ENCODE measurements at places on chromosomes 12 and 14. TPM values are rescaled to one million over a fixed set of nuclear protein-coding genes. Genes with fewer than 3 reads are reported as not detected.
A peak's percentile ranks its signal among the peaks of the same experiment; 100 is the strongest.

Gene TAS2R8
- polyA plus RNA-seq, result not detected

GRCh38 chr14:22900081-22900799 is 17.2 kb downstream of the REM2 start:
- H3K4me1 ChIP-seq, result peaks cover 12% of the 10 kb centered on the region
- DNase-seq, result peak; percentile 71
- peak overlapping the region; percentile 26 for H3K27ac ChIP-seq
- no peak overlapping the region for H3K4me3 ChIP-seq
- H3K36me3 ChIP-seq, result peaks cover 43% of the 10 kb centered on the region

Gene HCAR3
- polyA plus RNA-seq, result not detected

Gene CCDC38
- not detected for polyA plus RNA-seq

DNA sequence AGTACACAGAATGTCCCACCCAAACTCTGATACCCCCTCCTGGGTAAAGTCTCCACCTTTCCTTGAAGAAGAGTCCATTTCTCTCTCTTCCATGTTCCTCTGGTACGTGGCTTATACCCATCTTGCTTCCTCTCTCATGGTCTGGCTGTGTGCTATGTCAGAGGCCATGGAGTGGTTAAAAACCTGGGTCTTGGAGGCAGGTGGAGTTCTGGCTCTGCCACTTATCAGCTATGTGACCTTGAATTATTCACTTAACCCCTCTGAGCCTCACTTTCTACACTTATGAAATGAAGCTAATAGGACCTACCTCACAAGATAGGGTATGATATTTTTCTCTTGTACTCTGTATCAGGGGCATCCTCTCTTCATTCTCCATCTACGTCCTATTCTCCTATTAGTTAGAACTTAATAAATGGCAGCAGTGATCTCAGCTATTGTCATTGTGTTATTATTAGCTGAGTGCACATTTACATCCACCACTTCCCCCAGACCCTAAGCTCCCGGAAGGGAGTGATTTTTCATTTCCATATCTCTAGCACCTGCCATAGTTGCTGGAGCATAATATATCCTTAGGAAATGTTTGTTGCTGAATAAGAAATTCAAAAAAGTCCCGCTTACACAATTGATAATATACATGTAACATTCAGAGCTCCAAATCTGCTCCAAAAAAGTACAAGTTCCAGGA is 59.8 kb upstream of the NOS1 start:
- H3K4me3 ChIP-seq, result no peak overlapping the region
- DNase-seq, result no peak
- no peak overlapping the region for H3K27ac ChIP-seq
- no peaks in the 10 kb centered on the region for H3K27me3 ChIP-seq
- H3K4me1 ChIP-seq, result no peaks in the 10 kb centered on the region

GRCh38 chr14:73289308-73289707 is 52.0 kb downstream of the PAPLN start:
- no peak for DNase-seq
- H3K27ac ChIP-seq, result no peak overlapping the region
- H3K27me3 ChIP-seq, result no peaks in the 10 kb centered on the region
- H3K4me3 ChIP-seq, result no peak overlapping the region
- no peaks in the 10 kb centered on the region for H3K4me1 ChIP-seq
- peaks cover 19% of the 10 kb centered on the region for H3K36me3 ChIP-seq

DNA sequence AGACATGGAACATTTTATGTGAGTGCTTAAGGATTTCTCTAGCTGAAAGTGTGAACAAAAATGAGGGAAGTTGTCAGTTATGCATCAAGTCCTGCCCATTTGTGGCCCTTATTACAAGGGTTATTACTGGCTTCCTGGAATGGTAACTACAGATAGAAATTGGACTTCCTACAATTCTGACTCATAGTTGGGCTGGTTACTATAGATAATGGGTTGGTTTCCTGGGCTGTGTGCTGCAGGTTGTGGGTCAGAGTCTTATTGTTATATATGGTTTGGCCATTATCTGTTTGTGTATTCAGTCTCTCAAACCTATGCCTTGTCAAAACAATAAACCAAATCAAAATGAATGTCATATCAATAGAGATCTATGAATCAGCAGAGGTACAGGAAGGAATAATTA is 313.7 kb downstream of the ADAMTS20 start:
- no peaks in the 10 kb centered on the region for H3K27me3 ChIP-seq
- no peak for DNase-seq
- H3K4me1 ChIP-seq, result no peaks in the 10 kb centered on the region

- DNase-seq, result no peak
- H3K27me3 ChIP-seq, result no peaks in the 10 kb centered on the region
- no peaks in the 10 kb centered on the region for H3K4me1 ChIP-seq
- no peak overlapping the region for H3K4me3 ChIP-seq
Measured at GRCh38 chr14:34179727-34180126, 228.9 kb upstream of the EGLN3 start.

DNA sequence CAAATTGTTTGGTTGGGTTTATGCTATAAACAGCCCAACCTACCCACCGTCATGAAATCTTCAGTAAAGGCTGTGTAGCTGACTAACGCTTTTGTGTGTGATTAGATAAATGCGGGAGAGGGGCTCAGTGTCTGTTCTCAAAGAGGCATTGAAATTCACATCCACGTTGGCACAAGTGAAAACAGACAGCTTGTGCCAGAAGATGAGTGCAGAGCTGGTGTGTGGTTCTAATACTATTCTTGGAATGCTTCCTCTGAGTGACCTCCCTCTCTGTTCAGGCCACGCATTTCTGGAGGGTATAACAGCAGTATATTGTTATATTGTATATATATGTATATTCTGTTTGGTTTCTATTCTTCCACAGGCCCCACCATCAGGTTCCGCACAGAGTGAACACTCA is 263.8 kb downstream of the APAF1 start:
- H3K4me3 ChIP-seq, result no peak overlapping the region
- no peak overlapping the region for H3K27ac ChIP-seq
- no peaks in the 10 kb centered on the region for H3K36me3 ChIP-seq
- DNase-seq, result no peak

- H3K4me3 ChIP-seq, result no peak overlapping the region
- no peak for DNase-seq
- no peak overlapping the region for H3K27ac ChIP-seq
Measured at GRCh38 chr12:3670083-3670620, 82.8 kb downstream of the CRACR2A start.

DNA sequence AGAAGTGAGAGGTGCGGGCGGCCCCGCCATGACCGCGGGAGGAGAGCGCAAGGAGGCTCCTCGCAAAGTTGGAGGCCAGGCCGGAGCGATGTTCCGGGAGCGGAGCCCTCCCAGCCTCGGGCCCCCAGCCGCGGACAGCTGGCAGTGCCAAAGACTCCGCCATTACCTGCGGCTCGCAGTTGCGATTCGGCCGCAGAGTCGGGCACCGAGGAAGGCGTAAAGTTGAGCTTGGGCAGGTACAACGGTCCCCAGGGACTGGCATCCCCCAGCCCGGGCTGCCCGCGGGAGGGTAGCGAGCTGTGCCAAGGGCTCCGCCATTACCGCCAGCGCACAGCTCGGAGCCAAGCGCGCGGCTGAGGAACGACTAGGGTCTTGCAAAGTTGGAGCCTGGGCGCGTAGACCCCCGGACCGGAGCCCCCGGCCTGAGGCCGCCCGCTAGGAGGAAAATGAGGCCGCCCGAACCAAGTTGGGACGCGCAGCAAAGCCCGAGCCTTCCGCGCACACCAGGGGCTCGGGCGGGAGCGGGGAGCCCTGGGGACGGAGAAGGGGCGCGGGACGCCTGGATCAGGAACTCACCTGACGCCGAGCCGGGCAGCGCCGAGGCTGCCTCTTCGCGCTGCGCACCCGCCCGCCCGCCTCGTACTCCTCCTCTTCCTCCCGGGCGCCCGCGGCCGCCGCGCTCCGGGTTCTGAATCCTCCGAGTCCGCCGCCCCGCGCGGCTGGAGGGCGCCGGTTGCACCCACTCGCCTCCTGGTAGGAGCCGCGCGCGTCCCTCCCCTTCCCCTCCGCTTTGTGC is 677 bp downstream of the NOS1 start:
- peaks cover 2% of the 10 kb centered on the region for H3K27me3 ChIP-seq
- H3K4me3 ChIP-seq, result no peak overlapping the region
- no peak for DNase-seq
- H3K4me1 ChIP-seq, result no peaks in the 10 kb centered on the region
- H3K36me3 ChIP-seq, result no peaks in the 10 kb centered on the region
- H3K27ac ChIP-seq, result no peak overlapping the region

Gene OR6C2
- not detected for polyA plus RNA-seq

Gene AMN
- polyA plus RNA-seq, result 2.2 TPM

DNA sequence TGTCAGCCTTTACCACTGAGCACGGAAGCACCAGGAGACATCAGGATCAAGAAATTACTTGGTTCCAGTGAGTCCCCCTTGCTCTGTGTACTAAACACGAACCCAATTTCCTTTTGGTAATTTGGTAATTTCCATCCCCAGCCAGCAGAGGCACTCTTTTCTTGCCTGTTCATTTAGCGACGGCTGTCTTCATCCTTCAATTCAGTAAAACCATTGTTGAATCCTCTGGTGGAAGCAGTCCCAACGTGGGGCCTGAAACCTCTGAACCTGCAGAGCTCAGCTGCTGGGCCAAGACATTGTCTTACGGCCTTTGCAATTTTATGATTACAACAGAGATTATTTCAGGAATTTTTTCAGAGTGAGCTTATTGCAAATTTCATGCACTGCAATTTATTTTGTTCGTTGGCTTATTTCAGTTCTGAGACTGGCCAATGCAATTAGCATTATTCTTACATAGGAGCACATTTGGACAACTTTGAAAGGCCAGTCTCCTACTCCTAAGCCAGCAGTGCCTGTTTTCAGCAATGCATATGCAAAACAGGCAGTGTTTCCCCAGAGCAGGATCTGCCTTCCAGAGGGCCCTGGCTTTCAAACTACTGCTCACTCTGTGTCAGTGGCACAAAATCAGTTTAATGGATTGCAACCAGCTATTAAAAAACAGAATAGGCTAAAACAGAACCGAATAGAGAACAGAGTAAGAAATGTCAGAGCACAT is 372.9 kb upstream of the TMEM132C start:
- no peak for DNase-seq
- H3K27me3 ChIP-seq, result no peaks in the 10 kb centered on the region
- no peaks in the 10 kb centered on the region for H3K36me3 ChIP-seq
- H3K4me3 ChIP-seq, result no peak overlapping the region
- H3K4me1 ChIP-seq, result no peaks in the 10 kb centered on the region

- H3K4me1 ChIP-seq, result no peaks in the 10 kb centered on the region
- H3K4me3 ChIP-seq, result no peak overlapping the region
- H3K27ac ChIP-seq, result no peak overlapping the region
- no peaks in the 10 kb centered on the region for H3K36me3 ChIP-seq
- H3K27me3 ChIP-seq, result no peaks in the 10 kb centered on the region
Measured at GRCh38 chr12:22899184-22899583, 274.2 kb downstream of the ETNK1 start.

DNA sequence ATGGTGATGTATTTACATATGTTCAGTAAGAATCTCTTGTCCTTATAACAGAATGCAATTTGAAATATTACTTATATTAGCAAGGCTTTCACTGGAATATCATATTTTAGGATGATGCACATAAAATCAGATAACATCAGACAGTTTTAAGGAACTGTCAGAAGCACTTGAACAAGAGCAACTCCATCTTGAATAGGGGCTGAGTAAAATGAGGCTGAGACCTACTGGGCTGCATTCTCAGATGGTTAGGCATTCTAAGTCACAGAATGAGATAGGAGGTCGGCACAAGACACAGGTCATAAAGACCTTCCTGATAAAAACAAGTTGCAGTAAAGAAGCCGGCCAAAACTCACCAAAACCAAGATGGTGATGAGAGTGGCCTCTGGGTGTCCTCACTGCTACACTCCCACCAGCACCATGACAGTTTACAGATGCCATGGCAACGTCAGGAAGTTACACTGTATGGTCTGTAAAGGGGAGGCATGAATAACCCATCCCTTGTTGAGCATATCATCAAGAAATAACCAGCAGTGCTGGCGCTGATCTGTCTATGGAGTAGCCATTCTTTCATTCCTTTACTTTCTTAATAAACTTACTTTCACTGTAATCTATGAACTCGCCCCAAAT is 27.6 kb upstream of the ETV6 start:
- no peaks in the 10 kb centered on the region for H3K27me3 ChIP-seq
- no peak for DNase-seq
- H3K4me1 ChIP-seq, result no peaks in the 10 kb centered on the region
- no peak overlapping the region for H3K4me3 ChIP-seq
- H3K36me3 ChIP-seq, result no peaks in the 10 kb centered on the region

Measured in CD4-positive, CD25-positive, alpha-beta regulatory T cell (primary cell).